ENCODE measurements at places on chromosomes 13 and 19. TPM values are rescaled to one million over a fixed set of nuclear protein-coding genes. Genes with fewer than 3 reads are reported as not detected.

DNA sequence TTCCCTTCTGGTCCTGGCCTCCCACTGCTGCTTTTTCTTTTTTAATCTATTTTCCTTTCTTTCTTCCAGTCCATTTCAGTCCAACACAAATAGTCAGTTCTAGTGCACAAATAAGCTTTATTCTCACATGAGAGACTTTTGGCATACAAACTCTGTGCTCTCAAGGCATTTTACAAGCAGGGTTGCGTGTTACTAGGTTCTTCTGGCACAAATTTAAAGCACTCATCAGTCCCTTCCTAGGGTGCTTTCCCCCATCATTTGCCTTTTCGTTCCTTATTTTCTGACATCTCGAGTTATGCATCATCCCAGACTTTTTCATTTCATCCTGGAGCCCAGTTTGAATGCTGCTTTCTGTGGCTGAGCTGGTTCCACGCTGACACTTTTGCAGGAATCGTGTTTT lies 29.8 kb upstream of the IL17D start:
- no peak for DNase-seq

DNA sequence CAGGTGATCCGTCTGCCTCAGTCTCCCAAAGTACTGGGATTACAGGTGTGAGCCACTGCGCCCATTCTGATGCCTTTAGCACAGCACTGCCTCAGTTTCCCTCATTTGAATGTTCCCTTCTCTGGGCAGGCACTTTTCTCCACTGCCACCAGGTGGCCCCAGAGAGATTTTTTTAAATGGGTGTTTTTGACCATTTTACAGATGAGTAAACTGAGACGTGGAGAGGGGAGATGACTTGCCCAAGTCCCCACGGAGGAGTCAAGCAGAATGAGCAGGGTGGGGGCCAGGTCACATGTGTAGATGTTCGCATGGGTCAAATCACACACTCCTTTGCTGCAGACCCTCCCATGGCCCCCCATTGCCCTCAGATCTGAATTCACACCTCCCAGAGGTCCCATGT lies 3.2 kb upstream of the PDE4C start:
- DNase-seq, result no peak

GRCh38 chr13:101514695-101515275 lies 62.3 kb downstream of the ITGBL1 start:
- DNase-seq, result peak; percentile 10

DNA sequence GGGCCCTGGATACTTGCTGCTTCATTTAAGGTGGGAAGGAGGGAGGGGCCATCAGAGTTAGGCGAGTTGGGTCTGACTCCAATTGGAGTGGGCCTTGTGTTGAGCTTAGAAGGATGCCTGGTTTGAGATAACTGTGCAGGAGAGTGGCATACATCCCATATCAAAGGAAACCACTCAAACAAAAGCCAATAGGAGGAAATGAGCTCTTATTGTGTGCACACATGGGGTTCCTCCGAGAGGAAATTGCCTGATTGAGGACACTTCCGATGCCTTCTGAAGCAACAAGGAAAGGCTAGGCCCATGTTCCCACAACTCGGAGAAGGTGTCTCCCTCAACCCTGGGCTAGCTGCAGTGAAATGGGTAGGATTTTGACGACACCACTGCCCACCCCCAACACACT lies 19.6 kb downstream of the MBNL2 start:
- DNase-seq, result no peak

- DNase-seq, result peak; percentile 17
Measured at GRCh38 chr19:11382898-11383705, 1.0 kb downstream of the EPOR start.

Gene RFPL4AL1
- polyA plus RNA-seq, result not detected

Gene SPC24
- 24.9 TPM for polyA plus RNA-seq

Measured in right lung (tissue), 10 donors.